Brain pericyte (primary cell): ENCODE measurements at places on chromosomes 7 and 10.

GRCh38 chr10:116826803-116827202 is 22.5 kb upstream of the ENO4 start:
- no peak for DNase-seq

GRCh38 chr10:110353244-110354119 is 48.8 kb upstream of the SMNDC1 start:
- DNase-seq = peak; percentile 39

GRCh38 chr10:129645487-129645886 is 178.4 kb downstream of the MGMT start:
- no peak for DNase-seq

- no peak for DNase-seq
These were observed 69.0 kb downstream of the DKK1 start for GRCh38 chr10:52383088-52383487.

DNA sequence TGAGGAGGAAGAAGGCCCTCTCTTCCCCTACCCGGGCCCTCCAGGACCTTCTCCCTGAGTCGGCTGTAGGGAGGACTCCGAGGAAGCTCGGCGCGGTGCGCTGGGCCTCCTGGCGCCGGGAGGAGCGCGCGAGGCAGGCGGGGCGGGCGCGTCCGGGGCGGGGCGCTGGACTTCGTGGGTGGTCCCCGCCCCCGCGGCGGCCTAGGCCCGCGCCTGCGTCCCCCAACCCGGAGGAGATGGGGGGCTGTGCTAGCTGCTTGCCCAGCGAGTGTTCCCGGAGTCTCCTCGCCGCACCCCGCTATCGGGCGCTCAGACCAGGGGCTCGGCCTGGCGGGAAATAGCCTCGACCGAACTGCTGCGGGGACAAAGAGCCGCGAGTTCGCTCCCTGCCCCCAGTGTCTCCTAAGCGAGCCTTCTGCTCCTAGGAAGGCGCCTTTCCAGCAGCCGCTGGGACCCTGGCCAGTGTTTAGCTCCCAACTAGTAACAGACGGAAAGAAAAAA is 19.2 kb upstream of the SMO start:
- DNase-seq = no peak

GRCh38 chr10:34641147-34641912 is 173.8 kb downstream of the PARD3 start:
- DNase-seq = no peak

- no peak for DNase-seq
These were observed 2.6 kb downstream of the MET start for GRCh38 chr7:116674508-116675173.

DNA sequence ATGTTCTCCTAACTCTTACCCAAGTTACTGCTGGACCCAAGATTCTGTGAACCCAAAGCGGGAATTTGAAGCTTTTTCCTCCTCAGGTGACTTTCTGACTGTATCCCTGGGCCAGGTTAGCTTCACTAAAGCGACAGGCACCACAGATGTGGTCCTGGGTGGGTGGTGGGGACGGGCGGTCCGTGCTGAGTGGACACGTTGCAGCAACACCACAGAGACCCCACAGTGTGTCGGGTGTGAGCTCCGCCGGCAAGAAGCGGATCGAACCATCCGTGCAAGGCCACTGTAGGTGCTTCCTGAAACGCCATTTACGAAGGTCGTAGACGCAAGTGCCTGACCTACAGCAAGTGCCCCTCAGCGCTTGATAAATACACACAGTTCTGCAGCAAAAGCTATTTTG is 325.9 kb downstream of the ADARB2 start:
- no peak for DNase-seq

GRCh38 chr10:69398466-69398865 is 18.3 kb downstream of the TACR2 start:
- no peak for DNase-seq
